ENCODE measurements at places on chromosomes 7 and 10. TPM values are rescaled to one million over a fixed set of nuclear protein-coding genes. Genes with fewer than 3 reads are reported as not detected.

DNA sequence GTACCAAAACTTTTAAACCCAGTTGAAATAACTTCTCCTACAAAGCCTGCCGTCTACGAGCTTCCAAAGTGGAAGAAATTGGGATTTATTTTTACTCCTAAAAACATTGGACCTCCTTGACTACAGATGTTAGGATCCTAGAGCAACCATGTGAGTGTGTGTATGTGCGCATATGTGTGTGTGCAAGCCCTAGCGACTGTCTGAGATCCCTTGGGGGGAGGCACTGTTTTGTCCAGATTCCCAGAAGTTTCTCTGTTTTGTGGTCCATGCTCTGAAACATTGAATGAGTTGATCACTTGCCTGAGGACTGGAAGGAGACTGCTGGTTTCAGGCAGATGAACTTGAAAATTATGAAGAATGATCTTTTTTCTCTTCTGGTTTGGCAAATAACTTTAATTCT is 312.3 kb upstream of the ZNF32 start:
- no peak for DNase-seq

DNA sequence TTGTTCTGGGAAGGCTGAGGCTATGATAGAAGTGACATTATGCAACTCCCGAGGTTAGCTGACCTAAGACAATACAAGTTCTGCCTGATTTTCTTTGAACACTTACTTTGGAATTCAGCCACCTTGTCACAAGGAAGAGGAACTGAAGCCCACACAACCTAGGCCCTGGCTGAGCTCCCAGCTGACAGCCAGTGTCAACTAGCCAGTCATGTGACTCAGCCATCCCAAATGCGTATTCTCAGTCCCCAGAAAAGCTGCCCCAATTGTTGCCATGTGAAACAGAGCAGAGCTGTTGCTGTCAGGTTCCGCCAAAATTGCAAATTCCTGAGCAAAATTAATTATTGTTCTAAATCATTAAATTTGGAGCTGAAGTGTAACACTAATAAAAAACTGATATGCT is 1010.0 kb downstream of the XPNPEP1 start:
- no peak for DNase-seq

DNA sequence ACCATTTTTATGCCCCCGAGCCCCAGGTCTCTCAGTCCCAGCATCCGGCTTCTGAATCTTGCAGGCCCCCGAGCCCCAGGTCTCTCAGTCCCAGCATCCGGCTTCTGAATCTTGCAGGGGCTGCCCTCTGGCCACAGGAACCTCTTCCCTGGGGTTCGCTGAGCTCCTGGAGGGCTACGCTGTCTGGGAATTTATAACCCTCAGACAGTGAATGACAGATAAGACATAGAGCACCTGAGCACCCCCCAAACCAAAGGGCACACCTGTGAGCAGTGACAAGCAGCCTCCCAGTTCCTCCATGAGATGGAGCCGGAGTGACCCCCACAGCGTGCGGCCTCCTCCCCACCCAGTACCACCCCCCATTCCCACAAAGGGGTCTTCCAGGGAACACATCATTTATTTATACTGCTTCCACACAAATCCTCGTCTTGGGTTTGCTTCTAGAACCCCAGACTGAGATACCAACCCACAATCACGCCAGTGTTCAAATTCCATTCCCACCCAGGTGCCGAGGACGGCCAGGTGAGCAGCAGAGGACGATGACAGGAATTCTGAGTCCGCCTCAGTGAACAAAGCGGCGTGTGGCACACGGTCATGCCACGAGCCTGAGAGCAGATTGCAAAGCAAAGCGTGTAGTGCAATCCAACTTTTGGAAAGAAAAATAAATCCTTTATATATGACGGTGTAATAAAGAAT is 57.7 kb upstream of the FAM20C start:
- DNase-seq: no peak

GRCh38 chr7:111518264-111518663 is 44.0 kb downstream of the IMMP2L start:
- DNase-seq: no peak

- DNase-seq: no peak
Observed at GRCh38 chr7:41536873-41537665, 165.8 kb downstream of the INHBA start.

DNA sequence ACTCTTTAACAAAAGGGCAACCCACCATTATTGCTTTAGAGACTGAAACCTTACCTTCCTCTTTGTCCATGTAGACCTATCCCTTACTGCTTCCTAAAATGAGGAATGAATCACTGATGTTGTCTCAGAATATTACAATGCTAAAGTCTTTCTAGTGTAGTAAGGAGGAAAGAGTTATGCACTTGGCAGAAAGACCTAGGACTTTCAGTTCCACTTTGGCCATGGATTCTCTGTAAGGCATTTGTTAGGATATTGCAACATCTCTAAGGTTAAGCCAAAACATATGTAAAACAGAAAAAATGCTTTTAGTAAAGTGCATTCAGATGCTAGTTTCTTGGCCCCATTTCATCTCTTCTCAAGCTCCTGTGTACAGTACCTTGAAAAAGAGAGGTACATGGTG is 230.9 kb downstream of the PARD3 start:
- DNase-seq: no peak

DNA sequence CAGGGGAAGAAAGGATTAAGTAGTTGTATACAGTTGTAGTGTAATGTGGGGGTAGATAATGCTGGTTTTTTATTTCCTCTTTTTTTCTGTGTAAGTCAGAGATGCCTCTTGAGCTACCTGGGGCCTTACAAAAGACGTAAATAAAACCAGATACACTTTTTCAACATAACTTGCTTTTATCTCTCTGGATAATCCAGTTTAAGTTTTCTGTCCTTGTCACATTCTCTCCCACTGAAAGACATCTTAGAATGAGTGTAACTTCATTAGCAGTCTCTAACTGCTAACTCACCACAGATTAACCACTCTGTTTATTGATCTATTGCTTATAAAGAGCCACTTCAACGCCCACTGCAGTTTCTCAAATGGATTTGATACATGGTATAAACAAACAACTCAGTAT is 64.1 kb upstream of the LRRN3 start:
- DNase-seq: no peak

- peak; percentile 22 for DNase-seq
Observed at GRCh38 chr7:116862951-116863670, 724 bp downstream of the CAPZA2 start.

- DNase-seq: no peak
Observed at GRCh38 chr7:37987732-37988131, 67.3 kb downstream of the EPDR1 start.

GRCh38 chr7:29956487-29956836 is 33.1 kb downstream of the SCRN1 start:
- no peak for DNase-seq

- DNase-seq: no peak
Observed at GRCh38 chr10:70034232-70034631, 18.4 kb upstream of the MACROH2A2 start.

DNA sequence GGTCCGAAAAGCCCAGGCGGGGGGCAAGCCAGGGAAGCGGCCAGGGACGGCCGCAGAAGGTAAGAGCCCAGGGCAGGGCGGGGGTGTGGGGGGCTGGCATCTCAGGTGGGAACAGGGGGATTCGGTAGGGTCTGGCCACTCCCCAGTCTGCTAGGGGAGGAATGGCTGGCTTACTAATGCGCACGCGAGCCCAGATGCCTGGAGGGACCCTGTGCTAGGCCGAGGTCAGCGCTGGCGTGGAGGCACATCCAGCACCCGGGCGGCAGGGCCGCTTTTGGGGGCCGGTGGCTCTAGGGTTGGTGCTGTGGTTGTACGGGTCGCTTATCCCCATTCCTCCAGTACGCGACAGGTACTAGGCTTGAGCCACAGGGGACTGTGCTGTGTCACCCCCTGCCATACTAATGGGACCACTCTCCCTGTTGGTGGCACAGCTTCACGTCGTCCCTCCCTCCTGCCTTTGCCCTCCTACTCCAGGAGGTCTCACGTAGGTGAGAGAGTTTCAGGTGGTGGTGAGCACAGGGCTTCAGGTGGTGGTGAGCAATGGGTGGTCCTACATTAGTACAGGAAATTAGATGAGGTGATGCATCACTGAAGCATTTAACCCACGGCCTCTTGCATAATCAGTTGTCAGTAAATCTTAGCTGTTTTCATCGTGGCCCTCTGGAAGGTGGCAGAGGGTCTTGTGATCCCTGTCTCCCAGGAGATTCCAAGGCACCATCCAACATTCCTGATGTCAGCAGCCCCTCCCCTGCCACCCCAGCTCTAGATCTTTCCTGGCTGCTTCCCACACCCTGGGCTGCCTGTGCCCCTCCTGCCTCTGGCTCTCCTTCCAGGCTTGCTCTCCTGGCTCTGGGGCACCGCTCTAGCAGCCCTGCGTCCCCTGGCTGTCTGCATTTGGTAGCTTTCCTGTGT is 971 bp downstream of the AEBP1 start:
- no peak for DNase-seq

DNA sequence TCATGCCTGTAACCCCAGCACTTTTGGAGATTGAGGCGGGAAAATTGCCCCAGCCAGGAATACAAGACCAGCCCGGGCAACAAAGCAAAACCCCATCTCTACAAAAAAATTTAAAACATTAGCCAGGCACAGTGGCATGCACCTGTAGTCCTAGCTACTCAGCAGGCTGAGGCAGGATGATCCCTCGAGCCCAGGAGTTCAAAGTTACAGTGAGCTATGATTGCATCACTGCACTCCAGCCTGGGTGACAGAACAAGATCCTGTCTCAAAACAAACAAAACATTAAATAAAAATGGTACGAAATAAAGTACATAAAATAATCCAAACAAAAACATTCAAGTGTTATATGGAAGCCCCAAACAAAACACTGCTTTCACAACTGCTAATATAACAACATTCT is 125.0 kb downstream of the SNX13 start:
- no peak for DNase-seq

DNA sequence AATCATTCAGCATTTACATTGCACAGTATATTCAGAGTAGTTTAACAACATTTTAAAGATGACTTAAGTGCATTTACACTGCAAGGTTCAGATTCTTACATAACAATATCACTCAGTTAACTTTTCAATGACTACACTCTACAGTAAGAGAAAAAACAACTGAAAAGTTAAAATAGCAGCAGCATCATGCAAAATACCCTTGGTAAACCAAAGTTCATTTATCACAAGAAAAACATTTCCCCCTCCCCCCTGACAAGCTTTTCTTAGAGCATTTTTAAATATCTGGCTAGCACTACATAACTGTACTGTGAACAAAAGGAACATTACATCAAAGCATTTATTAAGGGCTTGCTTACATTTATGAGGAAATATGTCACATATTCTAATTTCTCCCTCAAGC is 179.5 kb upstream of the HGF start:
- DNase-seq: no peak

- peak; percentile 75 for DNase-seq
Observed at GRCh38 chr10:129888784-129889616, 75.1 kb downstream of the EBF3 start.

DNA sequence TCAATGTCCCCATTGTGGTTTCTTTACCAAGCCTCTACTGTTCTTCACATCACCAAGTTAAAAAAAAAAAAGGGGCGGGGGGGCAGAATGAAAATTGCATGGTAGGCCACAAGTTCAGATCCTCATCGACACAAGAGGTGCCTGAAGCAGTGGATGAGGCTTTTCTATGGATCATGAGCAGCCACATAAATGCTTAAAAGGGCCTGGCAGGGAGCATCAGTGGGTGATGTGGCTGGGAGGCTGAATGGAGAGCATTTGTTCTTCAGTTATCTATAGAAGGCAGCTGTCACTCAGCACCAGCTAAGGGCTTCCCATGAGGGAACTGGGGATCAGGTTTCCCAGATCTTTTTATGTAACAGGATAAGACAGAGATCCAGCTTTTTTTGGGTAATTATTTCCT is 117.9 kb downstream of the CFTR start:
- DNase-seq: no peak

The AASS gene
- 34.3 TPM for polyA plus RNA-seq

The GSTO2 gene
- polyA plus RNA-seq: 4.4 TPM

The DKK1 gene
- 7.3 TPM for polyA plus RNA-seq

The HOXA5 gene
- polyA plus RNA-seq: 159 TPM

The MYOF gene
- 11.8 TPM for polyA plus RNA-seq

The CYP51A1 gene
- 187 TPM for polyA plus RNA-seq

The IFIT3 gene
- 4.9 TPM for polyA plus RNA-seq

The CPA2 gene
- polyA plus RNA-seq: 0.21 TPM

The PCGF6 gene
- 11.8 TPM for polyA plus RNA-seq

The UBN2 gene
- polyA plus RNA-seq: 14.1 TPM

The CALHM1 gene
- polyA plus RNA-seq: 0.24 TPM

The RNF148 gene
- polyA plus RNA-seq: not detected
